NCI-H2081 treated with DMSO at 0.1 percent for 48 hours (cell line): ENCODE measurements at places on chromosomes 16 and 17.

DNA sequence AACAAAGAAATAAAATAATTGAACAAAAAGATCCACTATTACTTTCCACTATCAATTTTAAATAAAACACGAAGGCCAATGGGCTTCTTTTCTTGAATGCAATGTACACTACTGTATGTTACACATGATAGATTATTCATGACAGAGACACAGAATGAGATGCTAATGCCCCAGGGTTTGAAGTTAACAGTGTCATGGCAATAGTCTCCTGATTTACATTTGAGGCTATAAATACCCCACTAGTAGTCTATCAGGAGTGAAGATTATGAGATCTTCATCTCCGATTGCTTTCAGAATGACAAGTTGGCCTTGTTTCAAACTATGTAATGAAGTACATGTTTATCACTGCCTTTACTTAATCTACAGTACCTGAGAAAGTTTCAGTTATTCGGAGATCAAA lies 84.4 kb downstream of the RPGRIP1L start:
- no peak for DNase-seq

DNA sequence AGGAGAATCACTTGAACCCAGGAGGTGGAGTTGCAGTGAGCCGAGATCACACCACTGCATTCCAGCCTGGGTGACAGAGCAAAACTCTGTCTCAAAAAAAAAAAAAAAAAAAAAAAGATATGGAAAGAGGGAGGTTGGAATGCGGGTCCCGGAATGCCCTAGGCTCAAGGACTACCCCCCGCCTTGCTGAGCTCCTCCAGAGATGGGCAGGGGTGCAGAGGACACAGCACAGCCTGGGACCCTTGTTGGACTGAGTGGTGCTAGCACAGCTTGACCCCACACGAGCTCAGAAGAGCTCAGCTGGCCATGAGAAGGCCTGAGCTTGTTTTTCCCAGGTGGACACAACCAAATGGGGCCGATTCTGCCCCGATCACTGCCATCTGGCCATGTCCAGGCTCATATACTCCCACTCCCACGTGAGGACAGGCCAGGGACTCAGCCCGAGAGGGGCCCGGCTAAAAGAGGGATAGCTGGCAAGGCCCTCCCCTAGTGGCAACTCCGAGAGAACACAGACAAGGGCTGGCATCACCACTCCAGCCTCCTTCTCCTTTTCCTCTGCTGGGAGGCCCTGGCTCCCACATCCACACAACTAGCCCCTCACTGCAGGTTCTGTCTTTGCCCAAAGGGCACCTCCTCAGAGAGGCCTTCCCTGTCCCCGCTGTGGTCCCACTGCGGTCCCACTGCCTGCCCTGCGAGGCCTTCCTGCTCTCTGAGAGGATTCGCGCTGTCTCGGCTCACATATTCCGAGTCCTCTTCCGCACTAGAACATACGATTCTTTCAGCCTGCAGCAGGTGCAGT lies 11.0 kb downstream of the SGCA start:
- no peak for DNase-seq

DNA sequence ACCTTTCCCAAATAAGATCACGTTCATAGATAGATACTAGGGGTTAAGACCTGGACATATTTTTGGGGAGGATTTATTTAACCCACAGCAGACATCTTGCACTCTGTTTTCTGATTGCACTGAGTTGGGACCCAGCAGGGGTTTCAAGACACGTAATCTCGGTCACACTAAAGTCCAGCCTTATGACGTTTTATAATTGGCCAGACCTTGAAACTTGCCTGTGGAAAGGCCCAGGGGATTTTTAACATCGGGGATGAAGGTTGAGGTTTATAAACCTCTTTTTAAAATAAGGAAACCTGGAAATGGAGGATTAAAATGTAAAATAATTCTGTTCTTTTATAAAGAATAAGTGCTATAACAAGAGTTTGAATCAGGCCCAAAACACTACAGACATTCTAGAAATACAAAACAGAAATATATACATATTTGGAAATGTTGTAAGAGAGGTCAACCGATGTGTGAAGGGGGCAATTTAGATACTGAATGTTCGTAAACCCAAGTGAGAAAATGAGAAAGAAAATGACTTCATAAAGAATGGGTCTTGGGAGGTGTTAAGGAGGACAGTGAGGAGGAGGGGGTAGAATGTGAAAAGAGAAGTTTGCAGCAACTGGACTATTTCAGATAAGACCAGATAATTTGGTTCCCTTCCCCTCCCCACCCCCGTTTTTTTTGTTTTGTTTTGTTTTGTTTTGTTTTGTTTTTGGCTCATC lies 61.1 kb upstream of the NOL11 start:
- no peak for DNase-seq

- no peak for DNase-seq
Measured at GRCh38 chr17:35148144-35148543, 527 bp downstream of the UNC45B start.

- DNase-seq = no peak
Measured at GRCh38 chr16:87661561-87661960, 59.3 kb downstream of the JPH3 start.

DNA sequence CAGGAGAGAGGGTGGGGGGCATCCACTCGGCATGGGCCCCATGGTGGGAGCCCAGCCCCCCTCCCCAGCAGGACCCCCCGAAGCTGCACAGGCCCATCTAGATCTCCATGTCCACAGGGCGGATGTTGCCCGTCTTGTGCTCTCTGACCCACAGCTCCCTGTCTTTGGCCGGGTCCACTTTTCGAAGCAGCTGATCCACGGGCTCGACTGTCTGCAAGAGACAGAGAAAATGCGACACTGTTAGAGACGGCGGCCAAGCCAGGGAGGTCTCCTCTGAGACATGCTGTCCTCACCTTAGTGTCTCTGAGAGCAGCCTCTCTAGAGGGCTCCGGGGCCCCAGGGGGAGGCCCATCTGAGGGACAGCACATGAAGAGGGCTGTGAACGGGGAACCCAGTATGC lies 12.1 kb upstream of the RCVRN start:
- no peak for DNase-seq

- DNase-seq = no peak
Measured at GRCh38 chr16:4693956-4694641, 737 bp downstream of the NUDT16L1 start.

- no peak for DNase-seq
Measured at GRCh38 chr17:16379654-16380053, 1.2 kb upstream of the UBB start.

DNA sequence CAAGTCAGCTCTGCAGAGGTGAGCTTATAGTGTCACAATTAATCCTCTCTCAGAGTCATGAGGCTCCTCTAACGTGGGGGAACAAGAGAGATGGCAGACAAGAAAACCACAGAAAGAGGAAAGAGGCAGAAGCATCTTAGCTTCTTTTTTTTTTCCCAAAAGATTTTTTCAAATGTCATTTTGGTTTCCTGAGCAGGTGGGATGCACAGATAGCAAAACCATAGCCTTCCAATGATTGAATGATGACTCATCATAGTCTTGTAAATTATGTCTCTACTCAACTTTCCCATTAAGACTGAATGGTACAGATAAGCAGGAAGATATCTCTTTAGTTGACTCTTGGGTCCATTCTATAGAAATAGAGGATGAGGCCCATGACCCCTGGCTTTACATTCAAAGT lies 162.8 kb upstream of the ZFHX3 start:
- DNase-seq = no peak

- no peak for DNase-seq
Measured at GRCh38 chr16:30395992-30396585, 869 bp downstream of the ZNF48 start.

DNA sequence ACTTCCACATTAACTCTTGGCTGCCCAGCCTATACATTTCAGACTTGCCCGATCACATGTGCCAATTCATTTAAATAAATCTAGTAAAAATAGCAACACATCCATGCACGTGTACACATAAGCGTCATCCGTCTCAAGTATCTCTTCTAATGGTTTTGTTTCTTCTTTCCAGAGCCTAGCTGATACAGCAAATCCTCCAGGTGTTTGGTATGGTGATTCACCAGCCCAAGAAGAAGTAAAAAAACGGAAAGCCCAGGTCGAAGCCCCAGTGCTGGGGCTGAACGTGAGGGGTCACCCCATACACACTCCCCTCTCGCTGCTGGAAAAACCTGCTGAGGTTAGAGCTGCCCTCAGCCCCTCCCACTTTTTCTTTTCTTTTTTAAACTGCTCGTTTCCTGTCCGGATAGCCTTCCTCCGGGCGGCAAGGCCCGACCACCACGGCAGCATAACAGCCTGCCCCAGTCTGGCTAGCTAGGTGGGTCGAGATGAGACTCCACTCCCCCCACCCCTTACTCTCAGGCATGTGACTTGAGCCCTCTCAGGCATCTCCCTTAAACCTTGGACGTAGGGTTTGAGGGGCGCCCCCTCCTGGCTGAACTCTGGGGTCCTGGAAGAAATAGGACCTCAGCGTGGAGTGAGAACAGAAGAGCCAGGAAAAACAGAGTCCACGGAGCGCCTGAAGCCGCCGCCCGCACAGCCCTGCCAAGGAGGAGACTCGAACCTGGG lies 13.9 kb upstream of the OR1F1 start:
- no peak for DNase-seq

- DNase-seq = peak; percentile 68
Measured at GRCh38 chr17:66755101-66755943, 79.6 kb upstream of the CACNG5 start.

DNA sequence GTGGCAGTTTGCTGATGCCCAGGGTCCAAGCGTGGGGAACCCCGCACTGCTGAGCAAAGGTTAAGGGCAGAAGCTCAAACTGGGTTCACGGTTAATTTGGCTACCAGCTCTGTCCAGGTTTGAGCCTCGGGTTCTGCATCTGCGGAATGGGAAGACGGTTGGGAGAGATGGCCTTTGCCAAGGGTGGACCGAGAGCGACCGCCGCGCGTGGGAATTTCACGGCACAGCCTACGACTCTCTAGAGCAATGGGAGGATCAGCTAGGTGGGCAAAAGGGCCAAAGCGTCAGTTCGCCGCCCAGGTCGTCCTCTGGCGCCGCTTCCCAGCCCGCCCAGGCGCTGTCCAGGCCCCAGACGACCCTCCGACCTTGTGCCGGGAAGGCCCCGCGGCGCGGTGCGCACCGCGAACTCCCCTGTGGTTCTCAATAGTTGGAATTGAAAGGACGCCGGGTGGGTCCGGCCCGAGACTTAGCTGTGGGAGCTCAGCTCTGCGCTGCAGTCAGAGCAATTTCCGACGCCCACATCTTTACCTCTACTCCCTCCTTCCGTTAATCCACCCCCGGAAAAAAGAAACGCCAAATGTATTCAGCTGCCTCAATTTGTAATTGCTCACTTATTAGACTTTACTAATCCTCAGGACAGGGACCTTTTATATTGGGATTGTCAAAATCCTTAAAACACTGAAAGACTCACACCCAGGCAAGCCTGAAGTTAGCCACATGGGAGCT lies 2.5 kb upstream of the HS3ST3B1 start:
- no peak for DNase-seq

DNA sequence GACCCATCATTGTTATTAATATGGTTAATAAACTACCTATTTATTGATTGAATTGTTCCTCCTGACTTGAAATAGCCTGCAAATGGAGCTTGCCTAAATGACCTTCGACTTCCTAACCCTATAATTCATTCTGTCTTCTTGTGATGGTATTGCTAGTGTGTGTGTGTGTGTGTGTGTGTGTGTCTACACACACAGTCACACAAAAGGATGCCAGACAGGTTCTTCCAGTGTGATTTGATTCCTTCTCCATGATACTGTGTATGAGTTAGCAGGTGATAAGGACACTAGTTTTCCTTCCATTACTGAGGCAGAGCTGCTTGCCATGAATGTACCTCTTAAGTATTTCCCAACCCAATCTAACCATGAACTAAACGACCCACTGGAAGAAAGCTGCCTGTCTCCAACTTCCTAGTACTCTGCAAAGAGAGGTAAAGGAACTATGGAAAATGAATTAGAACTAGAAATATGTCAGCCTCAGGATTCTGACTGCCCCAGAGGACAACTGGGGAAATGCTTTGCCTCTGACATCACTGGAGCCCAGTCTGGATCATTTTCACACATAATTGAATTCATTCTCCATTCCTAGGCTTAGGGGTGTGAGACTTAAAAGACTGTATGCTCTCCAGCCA lies 3.5 kb upstream of the CDC6 start:
- no peak for DNase-seq

DNA sequence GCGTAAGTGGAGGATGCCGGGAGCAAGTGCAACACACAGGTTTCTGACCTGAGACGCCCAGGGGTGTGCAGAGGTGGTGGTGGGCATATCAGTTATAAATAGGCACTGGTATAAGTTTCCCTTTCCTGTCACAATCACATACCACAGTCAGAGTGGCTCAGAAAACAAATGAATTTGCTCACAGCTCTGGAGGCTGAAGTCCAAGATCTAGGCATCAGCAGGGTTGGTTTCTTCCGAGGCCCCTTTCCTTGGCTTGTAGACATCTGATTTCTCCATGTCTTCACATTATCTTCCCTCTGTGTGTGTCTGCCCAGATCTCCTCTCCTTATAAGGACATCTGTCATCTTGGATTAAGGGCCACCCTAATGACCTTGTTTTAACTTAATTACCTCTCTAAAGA lies 250.5 kb upstream of the TNRC6C start:
- DNase-seq = no peak

DNA sequence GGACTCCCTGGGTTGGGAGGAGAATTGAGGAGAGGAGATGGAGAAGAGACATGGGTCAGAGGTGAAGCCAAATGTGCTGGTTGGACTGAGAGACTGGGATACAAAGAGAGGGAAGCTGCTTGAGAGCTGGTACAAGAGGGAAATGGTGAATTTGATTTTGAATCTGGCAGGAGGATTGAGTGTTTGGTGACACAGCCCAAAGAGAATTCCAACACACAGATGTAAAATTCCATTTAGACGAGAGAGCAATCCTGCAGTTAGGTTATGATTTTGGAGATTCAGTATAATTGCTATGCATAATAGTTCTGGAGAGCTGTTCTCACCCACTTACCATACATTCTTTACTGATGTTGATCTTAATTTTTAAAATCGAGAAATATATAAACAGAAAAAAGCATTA lies 57.7 kb downstream of the HSD17B2 start:
- no peak for DNase-seq

- no peak for DNase-seq
Measured at GRCh38 chr16:57704905-57705852, 10.6 kb downstream of the DRC7 start.

DNA sequence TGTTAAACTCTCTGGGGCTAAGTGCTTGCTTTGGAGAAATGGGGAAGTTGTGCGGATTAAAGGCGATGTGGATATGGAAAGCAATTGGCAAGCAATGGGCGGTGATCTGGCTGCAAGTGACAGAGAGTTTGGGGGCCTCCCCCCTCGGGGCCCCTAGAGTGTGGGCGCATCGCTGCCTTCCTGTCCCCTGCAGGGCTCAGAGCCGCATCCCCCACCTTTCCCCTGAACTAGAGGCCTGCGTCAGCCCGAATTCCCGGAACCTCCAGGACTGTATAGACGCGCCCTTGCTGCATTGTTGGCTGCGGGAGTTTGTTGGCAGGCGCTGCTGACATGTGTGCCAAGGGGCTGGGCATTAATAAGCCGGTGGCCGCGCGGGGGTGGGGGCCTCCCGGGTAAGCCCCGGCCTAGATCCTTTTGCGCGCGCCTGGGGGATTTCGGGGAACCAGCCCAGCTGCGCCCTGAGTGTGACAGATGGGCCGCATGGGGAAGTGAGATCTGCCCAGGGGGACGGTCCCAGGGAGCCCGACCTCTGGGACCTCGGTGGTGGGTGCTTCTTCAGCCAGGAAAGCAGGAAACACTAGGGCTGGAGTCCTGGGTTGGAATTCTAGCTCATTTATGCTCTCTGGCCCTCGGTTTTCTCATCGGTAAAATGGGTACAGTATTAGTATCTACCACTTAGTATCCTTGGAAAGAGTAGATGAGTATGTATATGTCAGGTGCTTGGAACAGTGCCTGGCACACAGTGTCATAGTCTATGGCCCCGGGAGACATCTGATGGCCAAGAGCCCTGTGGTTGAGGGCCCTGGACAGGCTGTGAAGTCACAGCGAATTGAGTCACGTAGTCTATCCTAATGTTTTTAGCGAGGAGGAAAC lies 1.0 kb downstream of the EEF2K start:
- DNase-seq = peak; percentile 31
